ENCODE measurements at places on chromosomes 2 and 18. TPM values are rescaled to one million over a fixed set of nuclear protein-coding genes. Genes with fewer than 3 reads are reported as not detected.

DNA sequence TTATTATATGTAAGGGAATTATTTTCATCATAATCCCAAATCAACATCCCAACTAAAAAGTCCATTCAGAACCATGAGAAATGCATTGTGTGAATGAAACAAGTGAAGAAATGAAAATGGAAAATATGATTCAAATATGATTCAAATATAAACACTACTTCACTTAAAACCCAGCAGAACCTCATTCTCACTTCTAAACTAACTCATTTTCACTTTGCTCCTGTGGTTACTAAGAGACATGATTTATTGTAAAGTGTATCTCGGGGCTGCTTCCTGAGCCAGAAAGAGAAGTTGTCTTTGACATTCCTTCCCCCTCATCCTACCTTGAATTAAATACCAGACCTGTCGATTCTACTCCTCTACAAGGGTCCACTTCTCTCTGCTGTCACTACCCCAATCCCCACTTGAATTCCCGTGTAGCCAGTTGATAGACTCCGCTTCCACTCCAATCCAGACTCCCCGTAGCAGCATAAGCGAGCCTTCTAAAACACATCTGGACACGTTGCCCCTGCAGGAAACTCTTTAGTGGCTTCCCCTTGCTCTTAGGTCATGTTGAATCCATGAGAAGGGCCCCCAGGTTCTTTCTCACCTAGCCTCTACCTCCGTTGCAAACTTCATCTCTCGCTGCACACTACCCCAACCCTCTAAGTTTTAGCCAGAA lies 697.0 kb upstream of the ID2 start:
- no peak for DNase-seq

- DNase-seq: no peak
Observed at GRCh38 chr2:9846554-9846953, 3.3 kb downstream of the TAF1B start.

DNA sequence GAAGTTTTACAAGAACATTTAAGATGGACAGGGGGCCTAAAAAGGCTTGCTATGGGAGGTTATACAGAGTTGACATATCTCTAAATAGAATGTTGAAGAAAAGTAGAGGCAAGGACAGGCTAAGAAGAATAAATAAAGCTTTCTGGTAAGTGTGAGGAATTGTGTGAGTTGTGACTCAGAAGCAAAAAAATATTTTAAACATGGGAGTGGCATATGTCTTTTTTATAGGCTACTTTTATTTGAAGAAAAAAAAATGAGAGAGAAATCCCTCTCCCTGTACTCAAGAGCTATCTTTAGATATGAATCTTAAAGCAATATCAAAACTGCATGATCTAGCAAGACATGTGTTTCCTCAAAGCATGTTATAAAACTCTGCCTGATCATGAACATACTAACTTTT lies 41.1 kb downstream of the RAB3GAP1 start:
- no peak for DNase-seq

DNA sequence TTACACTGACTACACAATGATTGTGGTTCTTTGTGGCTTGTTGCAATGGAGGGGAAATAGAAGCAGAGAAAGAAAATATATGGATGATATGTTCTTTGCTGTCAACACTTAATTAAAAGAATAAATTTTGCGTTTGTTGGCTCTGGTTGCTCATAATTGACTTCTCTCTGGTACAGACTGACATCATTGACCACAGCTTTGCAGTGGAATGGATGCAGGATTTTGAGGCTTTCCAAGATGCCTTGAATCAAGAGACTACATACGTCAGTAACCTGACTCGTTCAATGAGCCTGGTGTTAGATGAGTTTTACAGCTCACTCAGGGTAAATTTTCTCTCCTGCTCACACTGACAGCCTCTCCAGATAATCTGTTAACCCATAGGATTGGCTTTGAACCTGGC lies 9.9 kb downstream of the GPN1 start:
- DNase-seq: peak; percentile 80

GRCh38 chr2:68779595-68779994 lies 45.0 kb downstream of the ARHGAP25 start:
- no peak for DNase-seq

The ANKRD53 gene
- total RNA-seq: 0.11 TPM

All from LHCN-M2 (cell line).